ENCODE measurements at places on chromosomes 1 and 21. TPM values are rescaled to one million over a fixed set of nuclear protein-coding genes. Genes with fewer than 3 reads are reported as not detected.

DNA sequence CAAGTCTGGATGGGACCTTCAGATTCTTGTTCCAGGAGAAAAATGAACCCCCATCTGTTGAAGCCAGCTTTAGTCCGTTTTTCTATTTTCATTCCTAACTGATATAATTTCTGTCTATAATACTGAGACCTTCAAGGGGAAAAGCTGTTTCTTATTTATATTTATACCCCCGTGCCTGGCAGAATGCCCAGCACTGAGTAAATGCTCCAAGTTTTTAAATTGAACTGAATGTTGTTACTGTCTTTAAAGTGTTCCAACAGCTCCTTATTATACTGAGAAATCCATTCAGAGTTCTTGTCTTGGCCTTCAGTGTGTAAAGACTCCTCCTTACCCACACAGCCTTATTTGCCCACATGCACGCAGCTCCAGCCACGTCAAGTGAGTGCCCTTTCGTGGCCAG is 178.6 kb upstream of the HMGB4 start:
- DNase-seq, result no peak

- DNase-seq, result no peak
Measured at GRCh38 chr1:230371923-230372703, 54.0 kb downstream of the PGBD5 start.

- no peak for DNase-seq
Measured at GRCh38 chr1:238450976-238451375, 560.3 kb upstream of the ZP4 start.

- DNase-seq, result no peak
Measured at GRCh38 chr1:186239171-186239570, 135.9 kb downstream of the TPR start.

- DNase-seq, result no peak
Measured at GRCh38 chr1:47031585-47031984, 8.1 kb downstream of the CYP4X1 start.

Gene KCNE2
- total RNA-seq, result 0.52 TPM

Gene AVPR1B
- not detected for total RNA-seq

Gene ARMH1
- total RNA-seq, result 5.9 TPM

Gene TMEM61
- total RNA-seq, result 2.3 TPM

Measured in upper lobe of right lung (tissue), 1 donor.